ENCODE measurements at places on chromosomes 12 and 14. TPM values are rescaled to one million over a fixed set of nuclear protein-coding genes. Genes with fewer than 3 reads are reported as not detected.

Gene RDH11
- total RNA-seq, result 118 TPM

Gene LALBA
- not detected for total RNA-seq

Gene TCL1B
- total RNA-seq, result not detected

Gene IFNG
- total RNA-seq, result not detected

Gene SRRM4
- not detected for total RNA-seq

Gene PLEKHD1
- not detected for total RNA-seq

Gene GPX2
- 2.5 TPM for total RNA-seq

Gene SALL2
- 2.6 TPM for total RNA-seq

Gene KRT2
- not detected for total RNA-seq

Gene BCL2L2
- 29.1 TPM for total RNA-seq

Gene ACOT4
- 1.2 TPM for total RNA-seq

Gene MANSC4
- 0.25 TPM for total RNA-seq

Gene SLC6A13
- total RNA-seq, result not detected

Gene ADCY6
- 10.3 TPM for total RNA-seq

Gene AMDHD1
- total RNA-seq, result 0.37 TPM

Gene AICDA
- total RNA-seq, result not detected

Gene RTL1
- total RNA-seq, result not detected

Gene MYH6
- total RNA-seq, result not detected

Gene PRR4
- total RNA-seq, result 1.2 TPM
